Fibroblast of skin of left biceps (primary cell): ENCODE measurements at places on chromosomes 5 and 9.

DNA sequence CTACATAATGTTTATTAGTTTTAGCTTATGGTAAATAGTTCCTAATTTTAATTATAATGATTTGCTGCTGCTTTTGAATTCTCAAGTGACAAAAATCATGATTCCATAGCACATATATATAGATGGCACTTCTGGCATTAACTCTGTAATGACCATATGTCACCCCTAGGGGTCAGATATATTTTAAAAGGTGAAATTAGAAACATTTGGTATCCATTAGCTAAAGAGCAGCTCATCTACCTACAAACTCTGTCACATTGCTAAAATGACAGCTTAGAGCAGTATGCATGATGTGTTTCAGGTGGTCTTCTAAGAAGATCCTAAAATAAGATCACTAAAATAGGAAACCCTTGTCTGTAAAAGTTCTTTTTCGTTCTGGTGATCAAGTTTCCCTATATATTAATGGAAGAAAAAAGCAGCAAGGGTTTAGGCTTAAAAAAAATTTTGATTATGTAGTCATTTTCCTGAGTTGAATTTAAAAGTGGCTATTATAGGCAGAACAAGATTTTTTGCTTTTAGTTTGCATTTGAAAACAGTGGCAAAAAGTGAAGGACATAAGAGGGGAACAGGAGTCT, 157.7 kb upstream of the POU5F2 start:
- no peak for DNase-seq

DNA sequence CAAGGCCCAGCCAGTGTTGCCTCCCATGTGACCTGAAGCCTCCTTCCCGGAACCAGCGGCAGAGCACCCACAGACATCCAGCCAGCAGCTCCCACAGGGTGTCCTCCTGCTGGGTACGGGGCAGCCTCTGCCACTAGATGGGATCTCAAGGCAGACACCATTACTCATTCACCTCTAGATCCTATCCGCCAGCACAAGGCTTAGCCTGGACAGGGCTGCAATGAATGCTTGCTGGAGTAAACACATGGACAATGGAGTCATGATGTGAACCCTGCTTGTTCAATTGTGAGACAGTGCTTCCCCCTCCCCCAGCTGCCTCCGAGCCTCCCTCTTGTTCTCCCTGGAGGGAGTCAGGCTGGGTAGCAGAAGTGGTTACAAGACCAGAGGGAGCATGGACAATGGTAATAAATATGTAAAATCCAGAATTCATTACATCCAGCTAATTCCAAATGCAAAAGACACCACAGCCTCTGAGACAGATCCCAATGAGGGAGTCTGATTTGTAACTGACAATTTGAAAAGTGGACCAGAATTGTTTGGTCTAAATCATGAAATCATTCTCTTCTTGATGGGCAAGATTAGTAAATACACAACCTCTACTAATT, 132.0 kb downstream of the CRB2 start:
- no peak for DNase-seq

DNA sequence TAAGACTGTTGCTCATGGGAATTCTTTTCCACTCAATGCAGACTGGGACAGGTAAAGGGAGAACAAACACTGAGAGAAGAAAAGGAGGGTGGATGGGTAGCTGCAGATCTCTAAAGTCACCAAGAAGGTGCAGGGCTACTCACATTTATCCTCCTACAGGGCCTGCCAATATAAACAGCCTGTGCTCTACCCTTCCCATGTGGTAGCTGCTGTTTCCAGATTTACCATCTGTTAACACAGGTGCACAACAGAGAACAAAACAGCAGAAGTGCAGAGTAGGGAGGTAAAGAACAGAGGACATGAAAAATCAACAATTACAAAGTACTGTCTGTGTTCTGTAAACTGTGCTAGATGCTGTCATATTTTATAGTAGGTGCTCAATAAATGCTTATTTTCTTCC, 26.0 kb downstream of the JAKMIP2 start:
- no peak for DNase-seq

DNA sequence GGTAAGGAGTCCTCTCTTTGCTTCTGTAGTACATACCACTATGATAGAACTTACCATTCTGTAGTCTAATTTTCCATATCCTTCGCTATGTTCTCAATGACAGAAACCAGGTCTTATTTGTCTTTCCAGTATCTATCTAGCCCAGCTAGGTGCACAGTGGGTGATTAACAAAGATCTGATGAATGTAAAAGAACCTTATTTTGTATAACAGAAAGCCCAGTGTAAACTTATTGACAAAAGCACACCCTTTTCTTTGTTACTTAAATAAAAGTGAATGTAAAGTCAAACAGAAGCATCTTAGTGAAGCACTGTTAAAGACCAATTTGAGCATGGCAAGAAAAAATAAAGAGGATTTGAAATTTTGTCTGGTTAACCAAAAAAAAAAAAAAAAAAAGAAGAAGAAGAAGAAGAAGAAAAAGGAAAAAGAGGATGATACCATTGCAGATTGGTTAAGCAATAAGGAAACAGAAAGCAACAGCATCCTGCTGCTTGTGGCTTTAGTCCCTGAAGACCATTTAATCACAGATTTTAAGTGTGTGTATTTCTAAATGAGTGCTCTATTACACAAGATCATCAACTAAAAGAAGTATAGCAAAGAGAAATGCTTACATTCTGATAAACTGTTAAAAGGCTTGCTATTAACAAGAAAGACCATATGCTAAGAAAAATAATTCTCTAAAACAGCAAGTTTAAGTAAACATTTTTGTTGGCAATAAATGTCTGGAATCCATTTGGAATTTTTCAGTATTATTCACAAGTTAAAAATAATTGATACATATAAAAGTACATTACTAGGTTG, 21.2 kb downstream of the MEGF9 start:
- DNase-seq = peak; percentile 53

GRCh38 chr5:123549256-123549904, 37.4 kb downstream of the CSNK1G3 start:
- DNase-seq = no peak

GRCh38 chr5:81759632-81760005, 8.7 kb upstream of the SSBP2 start:
- DNase-seq = no peak

- DNase-seq = no peak
Observed at GRCh38 chr5:149617760-149618306, 36.5 kb downstream of the ARHGEF37 start.

DNA sequence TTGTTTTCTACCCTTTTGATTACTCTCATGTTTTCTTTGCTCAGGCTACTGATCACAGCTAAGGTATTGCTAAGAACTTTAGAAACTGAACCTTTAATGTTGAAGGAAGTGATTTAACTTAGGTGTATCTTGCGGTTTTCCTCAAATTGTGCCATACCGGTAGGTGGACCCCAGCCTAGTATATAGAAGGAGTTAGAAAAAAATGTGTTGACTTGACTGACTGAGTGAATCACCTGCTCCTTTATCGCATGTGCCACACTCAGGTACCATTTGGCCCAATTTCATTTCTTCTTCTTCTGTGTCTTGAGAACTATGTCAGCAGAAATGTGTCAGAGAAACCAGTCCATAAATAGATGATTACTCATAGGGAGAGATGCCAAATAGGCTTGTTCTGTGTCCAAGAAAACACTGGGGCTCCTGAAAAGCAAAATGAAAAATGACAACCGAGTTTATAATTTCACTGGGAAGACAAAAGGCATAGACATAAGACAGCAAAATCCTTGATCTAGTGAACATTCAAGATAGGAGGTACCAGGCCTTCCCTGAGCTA, 19.4 kb downstream of the PLPPR1 start:
- DNase-seq = no peak

DNA sequence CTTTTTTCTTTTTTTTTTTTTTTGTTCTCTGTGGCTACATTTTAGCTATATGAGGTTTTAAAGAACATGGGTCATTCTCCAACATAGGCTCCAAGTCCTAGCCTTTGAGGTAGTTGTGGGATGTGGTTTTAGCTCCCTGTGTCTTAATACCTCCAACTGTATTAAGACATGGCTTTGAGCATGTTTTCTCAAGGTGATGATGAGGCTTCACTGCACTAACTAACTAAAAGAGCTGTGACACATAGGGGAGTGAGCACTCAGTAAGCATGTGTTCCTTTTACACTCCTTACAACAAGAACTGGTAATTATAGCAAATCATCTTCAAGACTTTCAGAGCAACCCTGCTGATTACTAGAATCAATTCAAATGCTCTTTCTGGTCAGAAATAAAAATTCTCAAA, 333.6 kb upstream of the CCNH start:
- DNase-seq = no peak

GRCh38 chr9:107593224-107593870, 103.8 kb upstream of the KLF4 start:
- no peak for DNase-seq

DNA sequence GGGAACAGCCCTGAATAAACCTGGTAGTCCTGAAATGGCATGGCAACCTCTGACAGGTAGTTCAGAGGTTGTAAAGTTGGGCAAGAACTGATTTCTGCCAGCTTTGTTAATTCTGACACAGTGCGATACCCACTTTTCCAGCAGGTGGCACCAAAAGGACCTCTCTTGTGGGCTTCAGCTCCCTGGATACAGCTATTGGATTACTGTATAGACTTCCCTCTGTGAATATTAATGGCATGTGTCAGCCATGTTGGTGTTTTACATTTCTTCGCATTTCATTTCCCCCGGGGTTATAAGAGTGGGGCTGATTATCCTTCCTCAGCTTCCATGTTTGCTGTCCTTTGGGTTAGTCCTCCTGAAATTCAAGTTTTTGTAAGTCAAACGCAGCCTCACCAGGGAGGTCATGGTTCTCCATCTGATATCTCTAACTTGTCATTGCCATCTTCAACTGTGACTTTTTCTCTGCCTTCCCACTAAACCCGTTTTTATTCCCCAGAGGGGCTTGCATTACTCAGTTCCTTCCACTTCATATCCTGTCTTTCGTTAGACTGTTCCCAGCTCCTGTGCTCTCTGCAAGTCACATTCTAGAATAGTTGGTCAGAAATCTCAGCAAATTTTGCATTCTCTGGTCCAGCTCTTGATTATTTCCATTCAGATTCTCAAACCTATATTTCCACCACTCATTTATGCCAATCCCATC, 135.6 kb downstream of the LIFR start:
- DNase-seq = peak; percentile 59

DNA sequence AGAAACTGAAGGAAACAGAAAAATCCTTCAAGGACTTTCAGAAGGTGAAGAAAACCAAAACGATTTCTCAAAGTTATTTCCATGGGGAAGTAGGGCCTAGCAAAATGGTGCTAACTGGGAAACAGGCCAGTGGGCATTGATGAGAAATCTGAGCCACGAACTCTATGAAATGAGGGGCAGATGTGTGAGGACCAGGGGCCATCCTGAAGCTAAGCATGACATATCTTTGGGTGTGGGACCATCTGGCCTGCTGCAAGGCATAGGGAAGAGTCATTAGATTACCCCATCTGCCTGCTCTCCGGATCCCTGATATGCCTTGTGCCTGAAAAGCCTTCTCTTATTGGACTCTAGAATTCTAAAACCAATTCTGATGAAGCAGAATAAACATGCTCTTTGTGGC, 143.8 kb downstream of the PALM2AKAP2 start:
- no peak for DNase-seq

- no peak for DNase-seq
Observed at GRCh38 chr9:5459289-5459829, 9.0 kb downstream of the CD274 start.

DNA sequence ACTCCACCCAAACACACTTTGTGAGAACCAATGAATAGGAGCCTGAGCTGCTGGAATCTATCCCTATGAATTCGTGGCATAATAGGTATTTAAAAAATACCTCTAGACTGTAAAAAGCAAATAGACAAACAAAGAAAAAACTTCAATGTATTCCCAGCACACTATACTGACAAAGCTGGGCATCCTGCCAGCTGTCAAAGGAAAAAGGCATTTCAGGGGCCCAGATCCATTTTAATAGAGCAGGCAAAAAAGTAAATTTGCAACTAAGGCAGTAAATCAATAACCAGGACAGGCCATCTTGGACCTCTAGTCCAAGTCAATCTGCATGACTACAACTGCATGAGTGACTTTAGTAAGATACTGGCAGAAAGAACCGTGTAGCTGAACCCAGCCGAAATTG, 25.6 kb upstream of the LARP1 start:
- no peak for DNase-seq

DNA sequence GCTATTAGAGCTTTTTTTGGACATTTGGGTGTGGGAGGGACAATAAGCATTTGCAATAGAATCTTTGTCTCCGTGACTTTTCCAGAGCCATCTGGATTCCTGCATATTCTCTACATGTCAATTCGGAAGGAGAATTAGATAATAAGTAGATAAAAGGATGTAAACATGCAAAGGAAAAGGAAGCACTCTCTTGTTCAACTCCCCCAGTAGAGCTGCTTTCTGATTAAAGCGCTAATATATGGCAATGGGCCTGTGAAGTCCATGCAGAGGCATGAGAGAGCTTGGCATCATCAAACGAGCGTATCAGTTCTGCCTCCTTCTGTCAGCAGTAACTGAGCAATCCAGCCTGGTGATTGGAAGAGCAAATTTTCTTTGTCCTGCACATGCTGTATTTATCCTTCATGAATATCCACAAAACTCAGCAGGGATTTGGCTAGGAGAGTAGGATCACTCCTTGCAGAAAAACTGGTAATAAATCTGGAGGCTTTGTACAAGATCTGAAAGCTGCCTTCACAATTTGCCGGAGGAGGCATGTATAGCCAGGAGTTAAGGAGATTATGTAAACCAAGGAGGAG, 1752.9 kb downstream of the MAT2B start:
- no peak for DNase-seq

GRCh38 chr5:78778538-78778937, 130.0 kb upstream of the LHFPL2 start:
- DNase-seq = no peak

- no peak for DNase-seq
Observed at GRCh38 chr5:100709771-100710170, 174.6 kb downstream of the FAM174A start.
